ENCODE measurements at places on chromosomes 2 and 18.
A peak's percentile ranks its signal among the peaks of the same experiment; 100 is the strongest.

GRCh38 chr18:3689091-3689490, 239.1 kb downstream of the TGIF1 start:
- DNase-seq = no peak

- peak; percentile 50 for DNase-seq
These were observed 42.1 kb downstream of the BMP10 start for GRCh38 chr2:68828887-68829708.

- DNase-seq = peak; percentile 40
These were observed 27.2 kb upstream of the PTPN2 start for GRCh38 chr18:12911025-12911928.

- no peak for DNase-seq
These were observed 337.8 kb upstream of the TCF4 start for GRCh38 chr18:55925772-55926171.

DNA sequence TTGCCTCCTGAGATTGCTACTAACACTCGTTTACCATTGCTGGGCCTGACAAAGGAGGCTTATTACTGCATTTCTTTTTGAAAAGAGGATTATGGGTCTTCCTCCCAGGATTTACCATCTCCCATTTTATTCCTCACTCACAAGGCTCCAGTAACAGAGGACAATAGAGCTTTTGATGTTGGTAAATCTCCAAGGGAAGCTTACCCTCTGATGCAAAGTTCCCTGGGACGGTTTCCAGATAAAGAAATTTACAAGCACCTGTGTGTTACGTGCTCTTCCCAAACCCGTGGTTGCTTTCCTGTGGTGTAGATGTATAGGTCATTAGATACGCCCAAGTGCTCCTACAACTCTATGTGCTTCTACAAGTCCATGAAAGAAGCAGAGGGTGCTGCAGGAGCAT, 17.1 kb downstream of the VSNL1 start:
- no peak for DNase-seq

DNA sequence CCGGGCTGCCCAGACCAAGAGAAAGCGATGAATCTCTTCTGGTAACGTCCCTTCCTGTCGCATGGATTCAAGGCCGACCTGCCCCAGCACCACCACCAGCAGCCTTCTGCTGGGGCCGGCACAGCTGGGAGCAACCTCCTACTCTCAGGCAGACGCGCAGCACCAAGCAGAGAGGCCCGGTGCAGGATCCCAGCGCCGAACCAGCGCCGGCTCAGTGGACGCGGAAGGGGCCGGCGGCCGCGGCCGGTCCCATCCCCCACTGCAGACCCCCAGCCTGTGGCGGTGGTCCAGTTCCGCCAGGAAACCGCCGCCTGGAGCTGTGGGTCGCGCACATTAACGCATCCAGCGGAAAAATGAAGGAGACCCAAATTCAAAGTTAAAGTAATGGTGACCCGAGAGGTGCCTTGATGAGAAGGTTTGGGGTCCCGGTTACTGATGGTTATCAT, 525 bp upstream of the MAL start:
- DNase-seq = no peak

DNA sequence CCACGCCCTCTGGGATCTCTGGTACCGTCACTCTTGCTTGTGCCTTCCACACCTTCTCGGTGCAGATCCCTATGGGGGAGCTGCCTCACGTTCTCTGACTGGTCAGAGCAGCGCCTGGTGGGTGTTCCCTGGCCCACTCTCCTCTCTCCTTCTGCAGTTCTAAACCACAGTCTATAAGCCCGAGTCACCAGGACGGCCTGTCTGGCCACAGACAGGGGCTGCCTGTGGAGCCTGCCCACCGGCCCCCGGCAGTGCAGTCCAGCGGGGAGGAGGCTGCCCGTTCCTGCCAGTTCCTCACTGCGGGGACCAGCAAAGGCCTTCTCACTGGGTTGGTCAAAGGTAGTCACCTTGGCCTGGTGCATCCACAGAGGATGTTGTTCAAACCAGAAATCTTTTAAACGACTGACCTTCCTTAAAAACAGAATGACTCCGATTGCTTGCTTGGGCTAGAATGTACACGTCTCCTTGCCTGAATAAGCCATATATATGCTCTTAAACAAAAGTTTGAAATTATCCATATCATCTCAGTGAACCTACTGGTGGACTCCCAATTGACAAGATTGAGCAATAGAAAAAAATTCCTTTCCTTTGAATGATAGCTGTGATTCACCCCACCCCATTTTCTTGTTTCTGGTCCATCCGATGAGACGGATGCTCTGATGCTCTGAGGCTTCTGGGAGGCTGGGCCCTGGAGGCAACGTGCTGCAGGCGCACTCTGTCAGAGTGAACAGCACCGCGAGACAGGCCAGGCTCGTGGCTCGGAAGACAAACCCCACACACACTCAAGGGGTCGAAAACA, 61.2 kb downstream of the RALBP1 start:
- no peak for DNase-seq

DNA sequence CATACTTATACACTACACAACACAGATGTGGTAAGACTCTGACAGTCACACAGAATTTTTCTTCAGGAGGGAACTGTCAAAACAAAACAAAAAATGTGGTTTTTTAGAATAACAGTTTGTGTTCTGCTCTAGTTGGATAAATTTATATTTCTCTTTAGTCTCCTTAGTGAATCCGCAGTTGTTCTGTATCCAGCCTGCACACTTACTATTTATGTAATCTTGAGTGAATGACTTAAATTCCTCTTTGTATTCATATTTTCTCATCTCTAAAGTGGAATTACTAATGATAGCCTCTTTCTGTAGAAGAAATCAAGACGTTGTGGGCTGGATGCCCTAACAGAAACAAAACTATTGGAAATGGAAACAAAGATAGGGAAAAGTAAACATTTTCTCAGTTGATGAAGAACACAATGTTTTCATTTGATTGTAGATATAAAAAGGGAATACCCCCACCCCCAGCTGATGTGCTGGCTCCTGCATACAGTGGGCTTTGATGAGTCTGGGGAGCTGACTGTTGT, 375.2 kb downstream of the TRIB2 start:
- DNase-seq = no peak

DNA sequence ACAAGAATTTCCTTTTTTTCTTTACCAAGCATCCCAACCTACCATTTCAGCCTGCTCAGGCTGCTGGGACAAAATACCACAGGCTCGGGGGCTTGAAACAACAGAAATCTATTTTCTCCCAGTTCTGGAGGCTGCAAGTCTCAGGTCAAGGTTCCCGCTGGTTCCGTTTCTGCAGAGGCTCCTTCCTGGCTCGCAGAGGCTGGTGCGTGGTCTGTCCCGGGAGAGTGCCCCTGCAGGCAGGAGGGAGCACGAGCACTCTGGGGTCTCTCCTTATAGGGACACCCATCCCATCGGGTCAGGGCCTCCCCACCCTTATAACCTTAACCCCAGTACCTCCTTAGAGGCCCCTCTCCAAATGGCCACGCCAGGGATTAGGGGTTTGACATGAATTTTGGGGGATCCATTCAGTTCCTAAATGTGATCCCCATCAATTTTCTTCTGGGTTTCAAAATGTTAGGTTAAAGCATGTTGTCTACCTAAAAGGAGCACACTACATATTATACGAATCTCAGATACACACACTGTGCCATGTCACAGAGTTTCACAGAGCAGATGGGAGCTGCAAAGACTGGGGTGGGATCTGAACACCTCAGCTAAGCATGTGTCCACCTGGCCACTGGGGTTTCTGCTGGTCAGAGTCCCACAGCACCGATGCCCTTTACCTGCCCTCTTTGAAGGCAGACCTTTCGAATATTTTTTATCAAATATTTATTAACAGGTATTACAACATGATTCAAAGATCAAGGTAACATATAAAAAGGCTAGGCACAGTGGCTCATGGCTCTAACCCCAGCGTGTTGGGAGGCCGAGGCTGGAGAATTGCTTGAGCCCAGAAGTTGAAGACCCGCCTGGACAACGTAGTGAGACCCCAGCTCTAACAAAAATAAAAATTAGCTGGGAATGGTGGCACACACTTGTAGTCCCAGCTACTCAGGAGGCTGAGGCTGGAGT, 17.6 kb upstream of the ADI1 start:
- no peak for DNase-seq

DNA sequence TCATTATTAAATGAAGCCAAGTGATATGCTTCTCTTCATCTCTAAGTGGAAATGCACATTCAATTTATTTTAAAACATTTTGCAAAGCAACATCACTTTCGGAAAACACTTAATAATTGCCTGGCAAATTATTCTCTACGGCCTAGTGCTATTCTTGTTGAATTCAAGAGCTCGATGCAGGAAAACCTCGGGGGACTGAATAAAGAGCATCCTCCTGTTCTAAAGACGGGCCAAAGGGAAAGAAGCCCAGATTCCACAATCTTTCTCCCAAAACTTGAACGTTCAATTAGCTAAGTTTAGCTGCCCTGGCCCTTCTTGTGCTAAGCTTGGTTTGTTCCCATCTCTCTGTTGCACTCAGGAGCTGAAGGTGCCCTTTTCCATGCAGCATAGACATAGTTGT, 23.2 kb upstream of the SEH1L start:
- no peak for DNase-seq

- DNase-seq = no peak
These were observed 190.4 kb downstream of the KIAA1328 start for GRCh38 chr18:37019157-37019827.

GRCh38 chr18:48227206-48227605, 182.0 kb downstream of the ZBTB7C start:
- DNase-seq = no peak

DNA sequence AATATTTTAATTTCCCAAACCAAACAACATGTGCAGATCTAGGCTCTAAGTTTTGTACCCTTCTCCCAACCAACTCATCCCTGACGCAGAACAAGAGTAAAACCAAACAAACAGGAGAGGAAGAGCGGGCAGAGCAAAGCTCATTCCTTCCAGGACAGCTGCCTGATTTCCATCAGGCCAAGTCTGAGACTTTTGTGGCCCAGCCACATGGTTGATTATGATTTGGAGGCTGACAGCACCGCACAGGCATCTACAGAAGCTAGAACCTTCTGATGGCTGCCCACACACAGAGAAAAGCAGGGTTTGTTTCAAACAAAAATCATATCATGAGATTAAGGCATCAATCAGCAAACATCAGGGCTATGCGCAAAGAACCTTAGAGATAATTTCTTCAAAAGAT, 262.6 kb downstream of the TNS1 start:
- DNase-seq = no peak

GRCh38 chr2:159591221-159591620, 25.1 kb downstream of the BAZ2B start:
- no peak for DNase-seq

DNA sequence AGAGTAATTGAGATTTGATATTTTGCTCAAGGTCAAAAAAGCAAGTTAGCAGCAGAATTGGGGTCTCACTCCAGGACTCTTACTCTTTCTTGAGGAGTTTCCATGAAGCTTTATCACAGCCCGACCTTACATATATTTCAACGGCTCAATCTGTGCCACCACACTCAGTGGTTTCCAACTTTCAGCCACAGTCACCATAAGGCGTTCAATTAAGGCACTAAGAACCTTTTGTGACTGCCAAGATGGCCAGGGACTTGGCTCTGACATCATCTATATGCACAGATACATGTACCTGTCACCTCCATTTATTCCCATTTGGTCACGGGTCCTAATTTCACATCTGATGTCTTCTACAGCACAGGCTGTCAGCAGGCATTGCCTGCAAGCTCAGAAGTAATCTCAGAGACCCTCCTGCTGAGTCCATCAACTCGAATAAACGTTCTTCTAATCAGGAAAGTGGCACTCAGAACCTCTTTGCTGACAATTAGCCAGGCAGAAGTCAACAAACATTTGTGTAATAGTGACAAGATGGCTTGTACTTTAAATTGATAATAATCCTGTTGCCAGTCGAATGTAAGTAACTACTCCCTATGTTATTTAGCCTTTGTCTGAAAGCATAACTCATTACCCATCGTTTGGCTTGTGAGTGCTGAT, 16.1 kb downstream of the DYTN start:
- DNase-seq = no peak

GRCh38 chr2:203412546-203413331, 84.5 kb downstream of the ABI2 start:
- DNase-seq = no peak

DNA sequence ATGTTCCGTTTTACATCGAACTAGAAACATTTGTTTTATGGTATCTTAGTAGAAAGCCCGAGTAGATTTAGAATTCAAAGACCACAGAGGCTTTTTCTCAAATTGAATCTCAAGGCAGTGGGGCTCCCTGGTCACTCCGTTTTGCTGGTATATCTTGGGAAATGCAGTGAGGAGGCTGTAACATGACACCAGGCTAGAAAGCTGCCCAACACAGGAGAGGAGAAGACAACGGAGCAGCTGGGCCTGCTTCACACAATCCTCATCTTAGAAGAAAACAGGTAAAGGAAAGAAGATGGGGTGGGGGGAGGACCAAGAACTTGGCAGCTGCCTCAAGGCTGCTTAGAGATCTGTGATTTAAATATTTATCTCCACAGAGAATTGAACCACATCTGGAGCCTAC, 38.3 kb upstream of the EPB41L3 start:
- DNase-seq = no peak

GRCh38 chr18:32299484-32299883, 109.6 kb downstream of the MEP1B start:
- DNase-seq = no peak

- DNase-seq = no peak
These were observed 170.9 kb downstream of the SOCS6 start for GRCh38 chr18:70459731-70460130.

Data from activated CD8-positive, alpha-beta memory T cell treated with anti-CD3 and anti-CD28 coated beads for 1 hour (primary cell).